ENCODE measurements at places on chromosomes 4 and X. TPM values are rescaled to one million over a fixed set of nuclear protein-coding genes. Genes with fewer than 3 reads are reported as not detected.

DNA sequence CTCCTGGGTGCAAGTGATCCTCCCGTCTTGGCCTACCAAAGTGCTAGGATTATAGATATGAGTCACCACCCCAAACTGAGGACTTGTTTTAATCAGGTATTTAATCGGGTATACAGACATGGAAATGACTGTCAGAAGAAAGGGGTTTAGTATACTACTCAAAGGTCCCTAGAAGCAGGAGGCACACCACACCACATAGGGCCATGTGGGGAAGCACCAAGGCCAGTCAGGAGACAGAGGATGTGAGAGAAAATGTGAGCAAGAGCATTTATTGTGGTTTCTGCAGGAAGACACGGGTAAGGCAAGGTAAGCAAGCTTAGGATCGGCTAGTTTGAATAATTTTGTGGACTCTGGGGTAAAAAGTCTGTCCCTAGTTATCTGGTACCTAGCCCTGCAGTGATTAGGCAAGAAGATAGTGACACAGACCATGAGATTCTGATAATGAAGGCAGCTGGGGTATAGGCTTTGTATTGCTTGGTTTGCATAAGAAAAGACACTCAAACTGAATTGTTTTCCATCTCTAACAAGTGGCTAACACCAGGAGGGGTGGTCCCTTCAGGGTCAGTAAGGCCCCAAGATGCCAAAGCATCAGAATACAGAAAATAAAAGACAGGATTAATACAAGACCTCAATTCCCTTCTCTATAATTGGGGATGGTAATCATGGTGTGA, 408.8 kb upstream of the F9 start:
- DNase-seq: no peak

DNA sequence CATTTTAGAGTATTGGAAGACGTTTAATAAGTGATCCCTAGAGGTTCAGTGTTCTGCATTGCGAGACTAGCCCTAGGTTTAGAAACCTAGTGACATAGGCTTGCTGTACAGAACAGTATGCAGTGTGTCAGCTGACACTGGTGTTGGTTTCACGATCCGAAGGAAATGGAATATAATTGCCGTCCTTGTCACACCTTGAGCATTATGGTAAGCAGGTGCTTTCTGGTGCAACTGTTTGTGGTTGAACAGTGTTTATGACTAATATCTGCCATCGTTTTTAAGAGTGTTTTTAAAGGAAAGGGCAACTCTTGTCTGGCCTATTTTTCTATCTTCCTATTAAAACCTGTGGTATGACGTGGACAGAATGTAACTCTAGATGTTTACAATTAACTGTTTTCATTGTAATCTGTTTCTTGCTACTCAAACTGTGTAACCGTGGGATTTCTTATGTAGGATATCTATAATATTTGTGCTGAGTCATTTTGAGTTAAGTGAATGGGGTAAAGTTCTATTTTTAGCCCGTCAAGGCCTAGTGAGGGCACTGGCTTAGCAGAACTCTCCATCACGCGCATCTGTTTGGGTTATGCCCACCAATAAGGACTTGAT, 53.8 kb upstream of the TBC1D14 start:
- DNase-seq: peak; percentile 59

GRCh38 chr4:81471588-81472280, at the start of gene RASGEF1B:
Gene RASGEF1B (minus strand): TSS chr4:81471907. CDS start chr4:81459508, 12,399 bp downstream.
- DNase-seq: no peak

GRCh38 chrX:143571521-143571920, 54.2 kb upstream of the SPANXN3 start:
- DNase-seq: peak; percentile 19

- DNase-seq: no peak
These were observed 860.6 kb downstream of the STIM2 start for GRCh38 chr4:27721193-27721592.

GRCh38 chr4:26804925-26805324, 55.7 kb upstream of the STIM2 start:
- DNase-seq: no peak

GRCh38 chrX:108610141-108610540, 126.2 kb downstream of the IRS4 start:
- DNase-seq: no peak

DNA sequence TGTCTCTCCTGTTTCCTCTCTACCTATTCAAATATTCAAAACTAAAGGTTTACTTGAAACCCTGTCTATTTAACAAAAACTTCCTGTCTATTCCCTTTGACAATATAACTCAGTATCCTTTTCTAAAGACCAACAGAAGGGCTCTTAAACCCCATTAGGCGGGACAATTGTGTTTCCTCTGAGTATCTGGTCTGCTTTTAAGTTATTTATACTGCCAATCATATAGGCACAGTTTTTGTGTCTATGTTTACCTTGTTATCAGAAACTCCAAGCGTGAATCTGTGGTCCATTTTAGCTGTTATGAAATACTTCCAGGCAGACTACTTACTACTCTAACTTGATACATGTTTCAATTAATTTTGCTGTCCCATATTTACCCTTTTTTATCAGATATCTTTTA, 350.0 kb upstream of the CTSO start:
- DNase-seq: no peak

GRCh38 chrX:107448998-107449835, at the start of gene FRMPD3:
Gene FRMPD3 (plus strand): TSS chrX:107449652. CDS start chrX:107526589, 76,937 bp downstream.
- no peak for DNase-seq

DNA sequence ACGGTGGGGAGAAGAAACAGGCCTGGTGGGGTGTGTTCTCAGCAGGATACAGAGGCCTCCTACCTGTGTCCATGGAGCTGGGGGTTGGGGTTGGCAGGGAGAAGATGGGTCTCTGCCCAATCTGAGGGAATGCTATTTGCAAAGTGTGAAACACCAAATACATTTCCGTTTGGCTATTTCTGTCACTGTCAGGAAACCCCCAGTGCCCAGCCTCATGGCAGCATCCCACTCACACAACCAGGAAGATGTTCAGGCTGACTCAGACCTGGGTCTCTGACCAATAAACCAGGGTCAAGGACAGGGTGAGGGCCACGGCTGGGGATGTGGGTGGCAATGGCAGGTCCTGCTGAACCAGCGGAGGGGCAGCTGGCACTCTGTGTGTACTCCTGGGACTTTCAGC, 41.3 kb downstream of the BCOR start:
- DNase-seq: peak; percentile 34

DNA sequence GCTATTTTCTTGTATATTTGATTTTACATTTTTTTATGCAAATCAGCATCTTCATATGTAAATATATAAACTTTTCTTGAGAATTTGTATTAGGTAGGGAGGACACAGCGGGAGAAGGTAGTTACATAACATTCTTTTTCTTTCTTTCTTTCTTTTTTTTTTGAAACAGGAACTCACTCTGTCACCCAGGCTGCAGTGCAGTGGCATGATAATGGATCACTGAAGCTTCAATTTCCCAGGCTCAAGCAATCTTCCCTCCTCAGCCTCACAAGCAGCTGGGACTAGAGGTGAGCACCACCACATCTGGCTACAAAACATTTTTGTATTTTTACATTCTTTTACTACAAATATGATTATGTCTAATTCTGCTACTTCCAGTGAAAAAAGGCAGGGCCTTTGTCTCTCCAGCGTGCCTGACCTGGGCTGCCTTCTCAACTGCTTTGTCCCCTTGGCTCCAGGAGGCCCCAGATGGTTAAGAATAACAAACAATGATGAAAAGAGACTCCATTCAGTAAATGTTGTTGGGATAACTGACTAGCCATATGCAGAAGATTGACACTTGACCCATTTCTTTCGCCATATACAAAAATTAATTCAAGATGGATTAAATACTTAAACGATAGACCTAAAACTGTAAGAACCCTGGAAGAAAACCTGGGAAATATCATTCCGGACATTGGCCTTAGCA, 46.5 kb upstream of the FAT4 start:
- DNase-seq: no peak

DNA sequence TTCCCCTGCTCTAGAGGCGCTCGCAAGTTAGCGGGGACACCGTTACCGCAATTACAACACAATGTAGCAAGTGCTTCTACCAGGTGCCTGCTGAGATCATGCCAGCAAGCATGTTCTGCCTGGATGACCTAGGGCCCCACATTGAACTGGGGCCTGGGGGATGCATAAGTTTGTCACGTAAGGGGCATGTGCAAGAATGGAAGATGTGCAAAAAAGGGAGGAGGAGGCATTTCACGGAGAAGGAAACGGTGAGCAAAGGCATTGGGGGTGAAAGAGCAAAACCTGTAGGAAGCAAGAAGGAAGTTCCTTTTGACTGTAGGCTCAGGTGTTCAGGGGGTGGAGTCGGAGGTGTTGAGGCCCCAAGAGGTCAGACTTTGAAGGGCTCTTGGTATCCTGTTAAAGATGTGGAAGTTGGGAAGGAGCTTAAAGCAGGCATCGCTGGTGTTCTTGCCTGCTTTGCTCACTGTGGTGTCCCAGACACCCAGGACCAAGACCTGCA, 602 bp upstream of the SCARB2 start:
- no peak for DNase-seq

DNA sequence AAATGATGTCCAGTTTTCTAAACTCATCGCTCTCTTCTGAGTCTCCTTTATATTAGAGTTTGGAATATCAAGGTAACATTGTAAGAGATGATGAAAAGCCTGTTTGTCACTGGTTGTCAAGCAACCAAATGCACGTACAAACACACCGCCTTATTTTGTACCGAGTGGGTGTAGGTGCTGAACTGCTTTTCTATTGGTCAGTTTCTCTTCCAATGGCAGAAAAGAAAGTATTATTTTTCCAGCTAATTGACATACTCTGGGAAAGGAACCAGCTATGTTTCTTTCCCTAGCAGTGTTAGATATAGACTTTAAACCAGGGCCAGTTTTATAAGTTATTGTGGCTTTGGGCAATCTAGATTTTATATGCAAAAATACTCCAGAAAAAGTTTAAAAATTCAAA, 6.6 kb upstream of the PPM1K start:
- DNase-seq: no peak

ATG4A gene
- total RNA-seq: 7.6 TPM

DNA sequence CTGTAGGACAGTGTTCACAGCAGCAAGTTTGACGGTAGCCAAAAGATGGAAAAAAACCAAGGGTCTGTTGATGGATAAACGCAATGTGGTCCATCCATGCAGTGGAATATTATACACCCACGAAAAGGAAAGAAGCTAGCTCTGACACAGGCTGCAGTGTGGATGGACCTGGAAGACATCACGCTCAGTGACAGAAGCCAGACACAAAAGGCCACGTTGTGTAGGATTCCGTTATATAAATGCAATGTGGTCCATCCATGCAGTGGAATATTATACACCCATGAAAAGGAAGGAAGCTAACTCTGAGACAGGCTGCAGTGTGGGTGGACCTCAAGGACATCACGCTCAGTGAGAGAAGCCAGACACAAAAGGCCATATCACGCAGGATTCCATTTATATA, 105.5 kb upstream of the SHOX start:
- no peak for DNase-seq

FTSJ1 gene
- 113 TPM for total RNA-seq

DNA sequence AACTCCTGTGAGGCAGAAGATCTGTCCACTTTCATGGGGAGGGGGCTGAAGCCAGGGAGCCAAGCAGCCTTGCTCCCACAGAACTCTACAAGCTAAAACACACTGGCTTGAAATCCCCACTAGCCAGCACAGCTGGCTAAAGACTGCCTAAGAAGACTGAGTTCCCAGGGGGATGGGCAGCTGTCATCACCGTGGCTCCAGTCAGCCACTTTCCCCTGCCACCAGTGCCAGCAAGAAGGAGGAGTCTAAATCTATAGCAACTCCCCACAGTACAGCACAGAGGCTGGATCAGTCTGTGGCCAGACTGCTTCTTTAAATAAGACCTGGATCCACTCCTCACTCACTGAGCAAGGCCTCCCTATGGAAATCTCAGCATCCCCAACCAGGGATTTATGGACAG, 308.6 kb downstream of the FAM47B start:
- no peak for DNase-seq

GRCh38 chr4:185143601-185143969, 519 bp downstream of the SLC25A4 start:
- peak; percentile 18 for DNase-seq

DNA sequence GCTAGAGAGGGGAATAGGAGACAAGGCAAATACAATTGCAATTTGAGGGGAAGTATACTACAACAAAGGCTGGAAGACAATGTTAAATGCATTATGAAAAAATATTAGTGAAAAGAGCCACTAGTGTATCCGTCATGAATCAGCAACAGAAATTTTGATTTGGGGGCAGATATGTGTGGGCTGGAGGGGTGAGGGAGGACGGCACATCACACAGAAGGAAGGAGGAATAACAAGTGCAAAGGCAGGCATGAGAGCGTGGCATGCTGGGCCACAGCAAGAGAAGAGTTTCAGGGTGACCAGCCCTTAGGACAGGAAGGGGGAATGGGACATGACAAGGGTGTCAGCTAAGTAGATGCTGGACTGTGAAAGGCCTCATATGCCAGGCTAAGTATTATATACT, 63.7 kb upstream of the NAP1L5 start:
- no peak for DNase-seq

DNA sequence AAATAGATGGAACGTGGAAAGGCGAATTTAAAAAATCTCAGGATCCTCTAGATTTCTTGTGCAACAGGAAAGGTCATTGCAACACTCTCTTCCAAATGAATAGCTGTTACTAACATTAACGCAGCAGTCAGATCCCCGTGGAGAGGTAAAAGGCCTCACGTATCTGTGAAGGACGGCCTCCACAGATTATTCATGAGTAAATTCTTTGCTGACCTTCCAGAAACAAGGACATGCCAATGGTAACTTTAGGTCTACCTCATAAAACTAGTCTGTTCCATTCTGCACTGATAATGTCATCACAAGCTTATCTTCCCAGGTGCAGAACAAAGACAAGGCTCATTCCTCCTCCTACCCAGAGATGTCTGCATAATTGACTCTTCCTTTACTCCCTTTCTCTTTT, 16.1 kb upstream of the REPS2 start:
- no peak for DNase-seq

- no peak for DNase-seq
These were observed 43.3 kb upstream of the GALNT7 start for GRCh38 chr4:173125216-173125812.

- no peak for DNase-seq
These were observed 809.6 kb upstream of the FRG1 start for GRCh38 chr4:189131118-189131517.

- no peak for DNase-seq
These were observed 46.4 kb upstream of the KCTD8 start for GRCh38 chr4:44494810-44495701.

All from A172 (cell line).